ENCODE measurements at places on chromosomes 13 and 19.

- no peak for DNase-seq
Measured at GRCh38 chr13:101916775-101917474, 464.4 kb downstream of the ITGBL1 start.

- no peak for DNase-seq
Measured at GRCh38 chr13:90690458-90691080, 656.9 kb upstream of the MIR17HG start.

GRCh38 chr13:51589793-51590192, 5.5 kb downstream of the WDFY2 start:
- no peak for DNase-seq

GRCh38 chr13:72144636-72145035, 277.6 kb upstream of the DACH1 start:
- no peak for DNase-seq

DNA sequence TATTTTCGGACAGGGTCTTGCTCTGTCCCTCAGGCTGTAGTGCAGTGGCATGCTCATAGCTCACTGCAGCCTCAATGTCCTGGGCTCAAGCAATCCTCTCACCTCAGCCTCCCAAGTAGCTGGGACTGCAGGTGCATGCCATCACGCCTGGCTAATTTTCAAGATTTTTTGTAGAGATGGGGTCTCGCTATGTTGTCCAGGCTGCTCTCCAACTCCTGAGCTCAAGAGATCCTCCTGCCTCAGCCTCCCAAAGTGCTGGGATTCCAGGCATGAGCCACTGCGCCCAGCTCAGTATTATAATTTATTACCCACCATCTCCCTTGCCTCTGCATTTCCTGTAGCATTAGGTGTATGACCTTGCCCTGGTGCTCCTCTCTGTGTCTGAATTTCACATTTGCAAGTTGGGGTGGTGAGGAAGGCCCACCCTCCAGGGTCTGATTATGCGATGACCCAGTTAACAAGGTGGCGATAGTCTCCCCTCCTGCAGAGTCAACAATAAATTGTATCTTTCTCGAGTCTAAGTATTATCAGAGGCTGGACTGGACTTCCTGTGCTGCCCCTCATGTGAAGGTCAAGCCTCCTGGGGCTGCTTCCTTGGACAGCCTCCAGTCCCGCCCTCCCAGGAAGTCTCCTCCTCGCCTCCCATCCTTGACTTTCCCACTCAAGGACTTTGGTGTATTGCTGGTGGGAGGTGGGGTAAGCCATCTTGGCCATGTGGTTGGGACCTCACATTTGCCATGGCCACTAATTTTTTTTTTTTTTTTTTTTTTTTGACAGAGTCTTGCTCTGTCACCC, 1.5 kb upstream of the TUBB4A start:
- DNase-seq: no peak

DNA sequence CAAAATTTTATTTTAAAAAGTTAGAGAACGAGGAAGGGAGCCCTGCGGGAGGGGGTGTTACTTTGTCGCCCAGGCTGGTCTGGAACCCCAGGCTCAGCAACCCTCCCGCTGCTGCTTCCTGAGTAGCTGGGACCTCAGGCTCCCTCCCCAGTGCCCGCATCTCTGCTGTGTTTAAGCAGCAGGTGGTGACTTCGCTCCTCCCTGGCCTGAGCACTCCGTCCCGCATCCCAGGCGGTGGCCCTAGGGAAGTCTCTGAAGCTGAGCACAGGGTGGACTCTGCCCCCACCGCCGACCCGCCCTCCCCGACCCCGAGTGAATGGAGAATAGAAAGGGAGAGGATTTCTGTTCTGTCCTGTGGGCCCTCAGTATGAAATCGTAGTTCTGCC, 30.5 kb downstream of the ZNF701 start:
- no peak for DNase-seq

DNA sequence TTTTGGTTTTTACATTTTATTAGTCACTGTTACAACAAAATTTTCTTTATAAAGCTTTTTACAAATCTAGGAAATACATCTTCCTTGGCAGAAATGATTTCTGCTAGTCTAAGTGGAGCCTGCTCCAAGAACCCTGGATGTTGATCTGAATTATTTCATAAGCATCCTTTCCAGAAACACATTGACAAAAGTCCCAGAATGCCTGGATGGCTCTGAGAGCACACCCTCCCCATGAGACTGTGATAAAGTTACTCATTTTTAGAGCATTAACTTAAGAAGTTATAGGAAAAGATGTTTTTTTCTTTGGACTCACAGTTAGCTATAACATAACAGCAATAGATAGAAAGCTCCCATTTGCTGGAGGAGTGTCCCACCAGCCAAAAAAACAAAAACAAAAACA, 559.6 kb upstream of the SPRY2 start:
- DNase-seq: no peak

GRCh38 chr19:17314007-17314593, 4.7 kb downstream of the DDA1 start:
- no peak for DNase-seq

GRCh38 chr13:111895896-111896821, 170.8 kb upstream of the SOX1 start:
- DNase-seq: no peak

GRCh38 chr19:5237190-5237780, 103.3 kb downstream of the PTPRS start:
- DNase-seq: no peak

DNA sequence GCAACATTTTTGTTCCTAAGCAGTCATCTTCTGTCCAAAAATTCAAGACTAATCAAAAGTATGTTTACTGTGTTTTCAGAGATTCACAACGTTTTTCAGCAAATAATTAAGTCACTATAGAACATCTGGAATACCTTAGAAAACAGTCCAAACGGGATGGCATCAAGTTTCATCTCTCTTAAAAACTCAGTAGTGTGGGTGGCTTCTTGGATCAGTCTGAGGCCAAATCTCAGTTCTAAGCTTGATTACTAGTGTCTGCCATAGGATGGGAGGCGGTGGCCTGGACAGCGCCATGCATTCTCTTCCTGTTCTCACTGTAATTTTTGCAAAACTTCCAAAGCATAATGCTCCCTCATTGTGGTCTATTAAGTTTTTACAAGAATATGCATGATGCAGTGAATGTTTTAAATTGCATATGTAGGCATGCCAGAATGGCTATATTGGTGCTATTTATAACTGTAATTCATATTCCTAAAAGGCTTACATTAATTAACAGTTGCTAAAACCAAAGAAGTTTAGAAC, 37.1 kb downstream of the ANKRD10 start:
- no peak for DNase-seq

DNA sequence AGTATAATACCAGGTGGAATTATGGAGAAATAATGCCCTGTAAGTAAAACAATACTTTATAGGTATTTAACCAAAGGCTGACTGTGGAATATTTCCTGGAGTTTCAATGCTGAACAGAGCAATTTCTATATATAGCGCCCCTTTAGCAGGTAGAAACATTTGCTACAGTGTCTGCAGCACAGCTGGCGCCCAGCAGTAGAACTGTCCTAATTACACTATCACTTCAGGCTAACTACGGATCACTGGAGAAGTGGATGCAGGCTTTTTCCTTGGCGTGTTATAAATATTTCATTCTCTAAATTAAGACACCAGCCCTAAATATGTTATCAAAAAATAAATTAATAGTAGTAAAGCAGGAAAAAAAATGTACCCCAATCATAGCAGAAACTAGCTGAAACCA, 3.1 kb downstream of the SHISA2 start:
- DNase-seq: no peak

DNA sequence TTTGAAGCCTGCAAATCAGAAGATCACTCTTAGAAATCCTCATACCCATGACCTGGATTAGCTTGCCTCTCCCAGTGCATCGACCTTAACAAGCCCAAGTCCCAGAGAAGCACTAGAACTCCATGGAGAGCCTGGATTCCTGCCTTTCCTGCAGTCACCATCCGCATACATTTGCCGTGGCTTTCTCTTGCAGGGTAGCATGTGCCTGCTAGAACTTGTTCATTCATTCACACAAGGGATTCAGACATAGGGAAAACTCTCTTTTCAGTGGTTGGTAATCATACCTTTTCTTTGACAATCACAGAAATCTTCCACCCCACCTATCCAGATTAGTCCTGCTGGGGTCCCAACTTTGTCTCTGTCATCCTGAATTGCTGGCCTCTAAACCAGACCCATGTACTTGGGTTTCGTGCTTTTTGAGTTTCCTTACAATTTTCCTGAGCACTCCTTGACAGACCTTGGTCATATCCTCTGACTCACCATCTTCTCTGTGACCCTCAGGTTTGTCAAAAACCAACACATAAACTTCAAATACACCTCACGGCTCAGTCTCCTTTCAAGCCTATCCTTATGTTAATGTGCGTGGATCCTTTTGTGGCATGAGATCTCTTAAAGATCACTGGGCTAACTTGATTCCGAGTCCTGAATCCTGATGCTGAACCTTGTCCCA, 355.0 kb downstream of the MYO16 start:
- no peak for DNase-seq

- no peak for DNase-seq
Measured at GRCh38 chr13:113650275-113650674, 7.7 kb downstream of the ATP4B start.

DNA sequence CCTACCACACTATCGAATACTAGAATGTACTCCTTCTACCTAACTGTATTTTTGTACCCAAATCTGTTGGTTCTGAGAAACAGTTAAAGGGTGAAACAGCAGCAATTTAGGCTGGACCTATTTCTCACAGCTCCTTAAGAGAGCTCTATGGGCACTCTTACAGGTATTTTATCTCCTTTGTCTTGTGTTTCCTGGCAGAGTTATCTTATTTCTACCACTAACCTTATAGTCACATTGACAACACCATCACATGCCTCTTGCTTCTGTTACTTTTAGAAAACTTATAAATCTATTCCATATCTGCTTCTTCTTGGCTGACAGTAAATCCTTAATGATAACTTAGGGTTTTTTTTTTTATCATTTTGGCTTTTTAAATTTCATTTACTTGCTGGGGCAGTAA, 130.7 kb downstream of the MYO16 start:
- no peak for DNase-seq

- peak; percentile 54 for DNase-seq
Measured at GRCh38 chr19:51777570-51778462, 16.8 kb downstream of the FPR2 start.

- DNase-seq: no peak
Measured at GRCh38 chr13:95251641-95252040, 49.6 kb downstream of the ABCC4 start.

DNA sequence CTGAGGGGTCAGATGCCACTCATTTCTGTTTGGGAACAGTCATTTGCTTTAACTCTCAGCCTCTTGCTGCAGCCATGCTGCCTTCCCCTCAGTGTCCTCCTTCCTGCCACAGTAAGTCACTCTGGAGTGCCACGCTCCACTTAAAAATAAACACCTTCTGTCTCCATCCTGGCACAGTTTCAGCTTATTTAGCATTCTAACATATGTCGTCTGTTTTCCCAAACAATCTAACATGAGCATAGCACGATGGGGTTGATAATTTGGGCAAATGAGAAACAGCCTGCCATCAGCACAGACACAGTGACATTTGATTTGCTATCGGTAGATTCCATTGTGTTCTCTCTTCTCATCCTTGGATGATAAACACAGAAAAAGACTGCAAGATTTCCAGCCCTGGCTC, 768.6 kb downstream of the UQCRFS1 start:
- no peak for DNase-seq
